Cardiac muscle cell (in vitro differentiated cells and primary cell): ENCODE measurements at places on chromosomes 13 and 19.

DNA sequence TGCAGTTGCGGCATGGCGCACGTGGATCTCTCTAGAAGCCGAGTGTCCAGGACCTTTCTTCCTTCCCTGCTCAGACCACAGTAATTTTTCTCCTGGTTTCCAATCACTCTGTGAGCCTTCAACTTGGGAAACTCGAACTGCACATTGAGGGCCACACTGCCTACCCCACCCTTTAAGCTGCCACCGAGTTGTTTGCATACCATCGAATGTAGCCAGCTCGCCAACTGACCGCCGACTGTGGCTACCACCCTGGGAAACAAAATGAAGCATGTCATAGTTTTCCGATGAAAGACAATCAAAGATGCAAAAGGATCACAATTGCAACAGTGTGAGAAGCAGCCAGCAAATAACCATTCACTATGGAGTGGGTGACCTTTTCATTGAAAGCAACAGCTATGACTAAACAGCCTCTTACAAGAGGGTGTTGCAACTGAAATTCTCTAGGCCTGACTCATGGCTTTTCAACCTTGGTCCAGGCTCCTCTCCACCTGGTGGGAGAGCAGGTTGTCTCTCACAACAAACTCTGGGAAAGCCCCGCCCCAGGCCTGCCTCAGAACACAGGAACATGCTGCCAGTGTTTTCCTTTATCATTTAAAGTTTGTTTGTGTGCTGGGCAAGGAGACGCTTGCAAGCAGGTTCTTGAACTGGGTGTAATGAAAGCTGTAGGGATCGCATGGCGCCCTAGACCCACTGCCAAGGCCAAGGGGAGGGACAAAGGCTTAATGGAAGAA is 141.7 kb upstream of the SERP2 start:
- peaks cover 7% of the 10 kb centered on the region for H3K4me1 ChIP-seq
- H3K36me3 ChIP-seq = no peaks in the 10 kb centered on the region
- no peaks in the 10 kb centered on the region for H3K27me3 ChIP-seq
- no peak overlapping the region for H3K27ac ChIP-seq
- H3K4me3 ChIP-seq = no peak overlapping the region

- H3K4me3 ChIP-seq = no peak overlapping the region
- peaks cover 19% of the 10 kb centered on the region for H3K27me3 ChIP-seq
- H3K27ac ChIP-seq = no peak overlapping the region
- DNase-seq = no peak
These were observed 12.2 kb downstream of the TJP3 start for GRCh38 chr19:3720349-3720917.

GRCh38 chr19:47228937-47229675 is 1.9 kb downstream of the BBC3 start:
- no peaks in the 10 kb centered on the region for H3K36me3 ChIP-seq
- H3K4me1 ChIP-seq = peaks cover 20% of the 10 kb centered on the region
- no peak overlapping the region for H3K27ac ChIP-seq
- peak overlapping the region; percentile 98 for H3K4me3 ChIP-seq
- no peak for DNase-seq

DNA sequence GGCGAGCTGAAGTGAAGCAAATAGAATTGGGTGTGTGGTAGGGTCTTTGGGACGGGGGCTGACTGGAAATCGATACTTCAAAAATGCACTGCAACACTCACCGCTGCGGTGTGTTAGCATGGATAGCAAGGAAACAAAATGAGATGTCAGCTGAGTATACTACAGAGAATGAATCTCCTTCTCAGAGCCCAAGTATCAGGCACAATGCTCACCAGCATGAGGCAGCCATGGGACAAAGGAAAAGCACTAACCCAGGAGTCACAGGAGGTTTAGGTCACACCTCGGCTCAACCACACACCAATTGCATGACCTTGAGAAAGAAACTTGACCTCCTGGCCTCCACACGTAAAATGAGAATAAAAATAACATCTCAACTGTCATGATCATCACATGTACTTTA is 74.0 kb downstream of the FAM216B start:
- no peak for DNase-seq
- H3K36me3 ChIP-seq = no peaks in the 10 kb centered on the region
- H3K4me1 ChIP-seq = no peaks in the 10 kb centered on the region
- H3K4me3 ChIP-seq = no peak overlapping the region
- no peaks in the 10 kb centered on the region for H3K27me3 ChIP-seq

- peak; percentile 87 for DNase-seq
- peaks cover 17% of the 10 kb centered on the region for H3K4me1 ChIP-seq
- H3K4me3 ChIP-seq = peak within 1 kb of the TSS; percentile 70
These were observed at the start of gene KDELR1 for GRCh38 chr19:48391100-48392005. Gene KDELR1 (minus strand): TSS chr19:48391551. CDS start chr19:48391358, 193 bp downstream.

- H3K27me3 ChIP-seq = no peaks in the 10 kb centered on the region
- DNase-seq = peak; percentile 56
- no peak overlapping the region for H3K27ac ChIP-seq
These were observed 13.5 kb upstream of the TPM4 start for GRCh38 chr19:16062789-16063188.

GRCh38 chr19:51027126-51027806 is 850 bp upstream of the KLK11 start:
- H3K4me3 ChIP-seq = no peak overlapping the region
- peaks cover 9% of the 10 kb centered on the region for H3K27me3 ChIP-seq
- H3K36me3 ChIP-seq = no peaks in the 10 kb centered on the region
- no peak overlapping the region for H3K27ac ChIP-seq

- no peaks in the 10 kb centered on the region for H3K36me3 ChIP-seq
- no peaks in the 10 kb centered on the region for H3K4me1 ChIP-seq
- H3K4me3 ChIP-seq = no peak overlapping the region
- H3K27me3 ChIP-seq = no peaks in the 10 kb centered on the region
- peak; percentile 71 for DNase-seq
These were observed 32.3 kb upstream of the MED4 start for GRCh38 chr13:48126944-48127830.

GRCh38 chr19:9799162-9799561 is 19.7 kb downstream of the FBXL12 start:
- H3K27ac ChIP-seq = no peak overlapping the region
- DNase-seq = no peak
- H3K36me3 ChIP-seq = no peaks in the 10 kb centered on the region
- H3K4me1 ChIP-seq = no peaks in the 10 kb centered on the region

GRCh38 chr13:31749929-31750328 is 10.6 kb downstream of the RXFP2 start:
- no peak overlapping the region for H3K27ac ChIP-seq
- H3K4me3 ChIP-seq = no peak overlapping the region
- H3K36me3 ChIP-seq = no peaks in the 10 kb centered on the region
- no peaks in the 10 kb centered on the region for H3K27me3 ChIP-seq
- H3K4me1 ChIP-seq = no peaks in the 10 kb centered on the region
- no peak for DNase-seq

GRCh38 chr13:106173346-106173745 is 362.1 kb downstream of the EFNB2 start:
- no peaks in the 10 kb centered on the region for H3K27me3 ChIP-seq
- no peaks in the 10 kb centered on the region for H3K4me1 ChIP-seq
- no peak overlapping the region for H3K27ac ChIP-seq

DNA sequence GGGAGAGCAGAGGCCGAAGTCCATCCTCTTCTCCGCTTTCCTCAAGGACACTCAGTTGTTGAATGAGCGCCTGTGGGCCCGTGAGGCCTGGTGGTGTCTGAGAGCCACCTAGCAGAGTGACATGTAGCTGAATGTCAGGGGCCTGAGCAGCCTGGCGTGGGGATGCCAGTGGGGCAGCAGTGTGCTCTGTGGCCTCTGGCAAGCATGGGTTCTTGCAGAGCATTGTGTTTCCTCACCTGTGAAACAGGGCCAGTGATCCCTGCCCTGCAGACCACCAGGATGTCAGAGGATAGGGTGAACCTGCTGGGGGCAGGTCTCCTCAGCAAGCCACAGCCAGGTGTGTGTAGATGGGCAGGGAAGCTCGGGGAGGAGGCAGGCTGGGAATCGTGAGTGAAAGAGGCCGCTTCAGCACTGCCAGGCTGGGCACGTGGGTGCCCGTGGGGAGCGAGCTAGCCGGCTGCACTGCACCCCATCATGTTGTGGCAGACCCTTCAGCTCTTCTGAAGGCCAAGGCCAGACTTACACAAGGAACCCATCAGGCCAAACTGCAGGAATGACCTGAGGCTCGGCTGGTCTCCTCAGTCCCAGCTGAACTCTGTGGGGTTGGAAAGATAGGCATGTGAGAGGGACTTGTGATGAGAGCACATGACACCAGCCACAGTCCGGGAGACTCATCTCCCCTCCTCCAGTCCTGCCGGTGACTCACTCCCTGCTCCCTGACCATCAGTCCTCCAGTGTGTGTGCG is 5.0 kb downstream of the PPP1R37 start:
- no peak overlapping the region for H3K4me3 ChIP-seq
- H3K27ac ChIP-seq = peak overlapping the region; percentile 9
- DNase-seq = peak; percentile 90
- H3K36me3 ChIP-seq = no peaks in the 10 kb centered on the region
- peaks cover 23% of the 10 kb centered on the region for H3K4me1 ChIP-seq

- H3K4me3 ChIP-seq = no peak overlapping the region
- DNase-seq = peak; percentile 13
- no peaks in the 10 kb centered on the region for H3K36me3 ChIP-seq
- no peak overlapping the region for H3K27ac ChIP-seq
- no peaks in the 10 kb centered on the region for H3K4me1 ChIP-seq
These were observed 55.3 kb downstream of the FRY start for GRCh38 chr13:32086791-32087441.
